ENCODE measurements at places on chromosomes 11 and 22.

- no peak for DNase-seq
These were observed 71.2 kb downstream of the ZBTB16 start for GRCh38 chr11:114130629-114131277.

DNA sequence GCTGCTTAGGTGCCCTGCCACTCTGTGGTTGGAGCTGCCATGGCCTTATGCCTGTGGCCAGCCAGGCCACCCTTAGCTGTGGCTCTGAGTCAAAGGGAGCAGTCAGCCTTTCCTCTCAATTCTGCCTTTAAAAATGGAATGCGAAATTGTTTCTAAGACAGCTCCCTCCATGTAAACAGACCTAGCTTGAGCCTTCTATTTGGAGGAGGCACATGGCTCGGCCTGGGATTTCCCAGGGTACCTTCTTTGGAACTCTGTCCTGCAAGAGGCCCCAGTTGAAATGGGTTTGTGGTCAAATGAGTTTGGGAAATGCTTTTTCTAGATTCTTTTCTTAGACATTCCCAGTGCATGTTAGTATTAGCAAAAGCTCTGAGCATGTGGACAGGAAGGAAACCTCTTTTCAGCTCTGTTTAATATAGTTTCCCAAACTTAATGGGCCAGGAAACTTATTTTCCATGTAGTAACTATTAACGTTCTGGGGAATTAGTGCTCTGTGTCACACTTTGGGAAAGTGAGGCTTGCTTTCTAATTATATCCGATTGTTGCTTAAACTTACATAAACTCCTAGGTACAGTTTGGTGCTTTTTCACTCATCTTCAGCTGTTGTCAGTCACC, 7.8 kb downstream of the PHOX2A start:
- no peak for DNase-seq

DNA sequence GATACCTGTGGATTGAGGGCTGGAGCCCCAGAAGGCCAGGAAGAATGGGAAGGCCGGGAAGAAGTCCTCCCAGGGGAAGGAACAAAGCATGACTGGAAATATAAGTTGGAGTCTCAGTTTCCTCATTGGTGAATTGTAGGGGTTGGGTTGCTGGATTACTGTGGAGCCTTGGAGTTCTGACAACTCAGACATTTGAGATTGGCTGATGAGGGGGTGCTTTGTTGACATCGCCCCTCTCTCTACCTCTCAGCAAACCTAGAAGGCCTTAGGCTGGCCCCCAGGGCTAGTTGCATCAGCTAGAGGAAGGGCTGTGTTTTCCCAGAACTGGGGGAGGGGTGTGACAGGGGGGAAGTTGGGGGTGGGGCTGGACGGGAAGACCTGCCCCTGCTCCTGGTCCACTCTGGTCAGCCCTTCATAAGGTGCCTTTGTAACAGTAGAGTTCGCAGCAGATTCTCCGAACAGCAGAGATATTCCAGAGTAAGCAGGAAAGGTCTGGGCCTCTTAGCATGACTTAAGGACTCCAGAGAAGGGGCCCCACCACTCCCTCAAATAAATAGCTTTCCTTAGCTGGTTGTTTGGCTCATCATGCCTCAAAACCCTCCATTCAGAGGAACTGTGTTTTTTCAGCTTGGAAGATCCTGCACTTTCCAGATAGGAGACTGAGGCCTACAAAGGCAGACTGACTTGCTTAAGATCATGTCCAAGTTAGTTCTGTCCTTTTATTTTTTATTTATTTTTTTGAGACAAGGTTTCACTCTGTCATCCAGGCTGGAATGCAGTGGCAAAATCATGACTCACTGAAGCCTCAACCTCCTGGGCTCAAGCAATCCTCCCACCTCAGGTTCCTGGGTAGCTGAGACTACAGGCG, 12.5 kb upstream of the THRSP start:
- no peak for DNase-seq

DNA sequence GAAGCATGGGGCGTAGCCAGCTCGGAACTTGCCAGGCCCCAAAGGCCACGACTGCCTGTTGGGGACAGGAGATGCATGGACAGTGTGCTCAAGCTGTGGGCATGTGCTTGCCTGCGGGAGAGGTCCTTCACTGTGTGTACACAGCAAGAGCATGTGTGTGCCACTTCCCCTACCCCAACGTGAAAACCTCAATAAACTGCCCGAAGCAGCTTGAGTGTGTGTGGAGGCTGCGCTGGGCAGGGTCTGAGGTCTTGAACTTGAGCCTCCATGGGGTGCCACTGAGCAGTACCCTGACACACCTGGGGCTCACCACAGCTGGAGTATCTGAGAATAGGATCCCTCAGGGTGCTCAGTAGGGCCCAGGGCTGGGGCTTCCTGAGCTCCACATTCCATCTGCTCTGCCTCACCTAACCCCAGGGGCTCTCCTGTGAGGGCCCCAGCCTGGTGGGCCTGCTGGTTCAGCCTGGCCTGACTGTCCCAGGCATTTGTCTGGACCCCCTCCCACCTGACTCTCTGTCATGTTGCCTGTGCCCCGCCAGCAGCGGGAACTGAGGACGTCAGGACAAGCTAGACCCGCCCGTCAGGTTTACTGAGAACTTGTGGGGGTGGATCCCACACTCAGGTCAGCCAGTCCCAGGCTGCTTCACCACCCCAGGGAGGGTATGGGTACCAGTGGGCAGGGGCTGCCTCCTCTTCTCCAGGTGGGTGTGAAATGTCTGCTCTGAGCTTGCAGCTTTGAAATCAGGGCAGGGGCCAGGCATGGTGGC, 3.2 kb downstream of the RASSF7 start:
- DNase-seq = no peak

DNA sequence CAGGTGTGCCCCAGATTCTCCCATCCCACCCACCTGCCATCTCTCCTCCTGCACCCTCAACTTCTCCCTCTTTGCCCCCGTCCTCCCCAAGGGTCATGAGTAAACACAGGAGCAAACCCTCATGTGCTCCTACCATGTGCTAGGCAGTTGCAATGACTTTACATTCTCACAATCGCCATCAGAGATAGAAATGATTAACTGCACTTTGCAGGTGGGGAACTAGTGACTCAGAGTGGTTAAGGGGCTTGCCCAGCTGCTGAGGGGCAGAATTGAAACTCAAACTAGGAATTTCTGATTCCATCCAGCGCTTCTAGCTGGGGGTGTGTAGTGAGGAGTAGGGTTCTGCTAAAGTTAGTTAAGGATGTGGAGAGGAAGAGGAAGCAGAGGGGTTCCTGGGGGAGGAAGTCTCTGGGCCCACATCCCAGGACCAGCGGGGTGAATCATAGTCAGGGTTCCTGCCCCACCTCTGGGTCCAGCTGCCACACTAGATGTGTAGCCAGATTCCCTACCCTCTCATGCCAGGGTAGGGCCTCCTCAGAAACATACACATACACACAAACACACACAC, 16.0 kb upstream of the PRG2 start:
- peak; percentile 33 for DNase-seq

DNA sequence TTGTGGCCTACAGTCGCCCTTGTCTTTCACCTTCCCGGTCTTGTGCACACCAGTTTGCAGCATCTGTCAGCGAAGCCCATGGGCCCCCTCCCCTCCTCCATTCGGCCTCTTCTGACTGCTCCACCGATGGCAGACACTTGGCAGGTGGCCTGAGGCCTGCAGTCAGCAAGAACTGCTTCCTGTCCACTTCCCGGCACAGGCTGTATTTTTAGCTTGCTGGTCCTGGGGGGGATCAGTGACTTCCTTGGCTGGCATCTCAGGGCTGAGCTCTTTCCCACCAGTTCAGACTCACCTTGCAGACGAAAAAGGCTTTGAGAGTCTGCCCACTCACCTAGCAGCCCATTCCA, 106.4 kb downstream of the SYN3 start:
- no peak for DNase-seq

- DNase-seq = no peak
These were observed 22.7 kb downstream of the PTDSS2 start for GRCh38 chr11:472816-473215.

DNA sequence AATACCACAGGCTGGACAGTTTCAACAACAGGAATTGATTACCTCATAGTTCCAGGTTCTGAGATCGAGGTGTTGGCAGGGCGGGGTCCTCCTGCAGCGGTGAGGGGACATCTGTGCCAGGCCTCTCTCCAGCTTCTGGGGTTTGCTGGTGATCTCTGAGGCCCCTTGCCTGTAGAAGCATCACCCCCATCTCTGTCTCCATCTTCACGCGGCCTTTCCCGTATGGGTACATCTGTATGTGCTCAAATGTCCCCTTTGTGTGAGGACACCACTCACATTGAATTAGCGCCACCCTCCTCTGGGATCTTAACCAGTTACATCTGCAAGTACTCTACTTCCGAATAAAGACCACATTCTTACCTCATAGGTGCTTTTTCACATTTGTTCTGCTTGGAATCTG, 1029.9 kb downstream of the BRD1 start:
- no peak for DNase-seq
